ENCODE measurements at places on chromosomes 7 and 10. TPM values are rescaled to one million over a fixed set of nuclear protein-coding genes. Genes with fewer than 3 reads are reported as not detected.

- DNase-seq: no peak
Measured at GRCh38 chr7:17140406-17140805, 158.0 kb upstream of the AHR start.

DNA sequence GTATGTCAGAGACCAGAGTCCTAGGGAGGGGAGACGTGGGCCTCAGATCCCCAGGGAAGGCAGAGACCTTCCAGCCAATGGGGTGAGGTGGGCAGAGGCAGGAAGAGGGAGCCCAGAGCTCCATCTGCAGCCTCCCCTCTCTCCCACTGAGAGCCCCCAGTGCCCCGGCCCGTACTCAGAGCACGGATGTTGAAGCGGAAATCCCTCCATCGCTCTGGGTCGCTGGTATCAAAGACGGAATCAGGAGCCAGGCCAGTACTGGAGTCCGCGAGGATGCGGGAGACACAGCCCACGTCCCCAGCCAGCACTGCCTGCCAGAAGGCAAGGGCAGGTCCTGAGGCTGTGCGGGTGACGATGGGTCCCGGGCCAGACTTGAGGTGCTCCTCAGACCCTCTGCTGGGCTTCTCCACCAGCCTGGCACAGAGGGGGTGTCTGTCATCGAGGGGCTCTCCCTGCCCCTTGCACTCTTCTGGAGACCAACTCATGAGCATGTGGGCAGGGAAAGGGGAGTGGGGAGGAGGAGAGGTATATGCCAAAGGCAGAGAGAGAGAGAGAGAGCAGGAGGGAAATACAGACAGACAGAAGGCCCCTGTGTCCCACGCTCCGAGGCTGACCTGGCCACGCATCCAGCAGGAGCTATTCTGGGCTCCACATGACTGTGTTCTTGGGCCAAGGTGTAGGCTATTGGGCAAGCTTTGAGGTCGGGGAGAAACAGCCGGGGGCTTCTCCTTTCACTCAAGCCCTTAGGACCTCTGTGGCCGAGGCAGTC, at the start of gene ASB10:
Gene ASB10 (minus strand): TSS at position 611 of the 769 bp plus-strand sequence. CDS start 120 bp downstream, at position 491.
- no peak for DNase-seq

ADAM12 gene
- 34.8 TPM for total RNA-seq

DNA sequence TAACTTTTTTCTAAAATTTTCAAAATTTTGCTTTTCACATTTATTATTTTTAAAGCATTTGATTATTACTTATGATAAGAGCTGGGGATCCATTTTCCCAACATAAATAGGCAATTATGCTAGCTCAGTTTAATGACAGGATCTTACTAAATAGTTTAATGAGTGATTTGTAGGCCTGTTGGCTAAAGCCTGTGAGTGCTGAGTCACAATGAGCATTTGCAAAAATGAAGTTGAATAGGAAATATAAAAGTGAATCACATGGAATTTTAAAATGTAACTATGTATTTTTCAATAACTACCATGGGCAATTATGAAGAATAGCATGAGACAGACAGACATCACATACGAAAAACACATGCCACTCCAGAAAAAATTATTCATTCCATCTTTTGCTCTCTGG, 45.1 kb upstream of the ZPBP start:
- DNase-seq: no peak

FAM53B gene
- total RNA-seq: 7.3 TPM
